NCI-H748 treated with DMSO at 0.1 percent for 48 hours (cell line): ENCODE measurements at places on chromosomes 13 and 19.

DNA sequence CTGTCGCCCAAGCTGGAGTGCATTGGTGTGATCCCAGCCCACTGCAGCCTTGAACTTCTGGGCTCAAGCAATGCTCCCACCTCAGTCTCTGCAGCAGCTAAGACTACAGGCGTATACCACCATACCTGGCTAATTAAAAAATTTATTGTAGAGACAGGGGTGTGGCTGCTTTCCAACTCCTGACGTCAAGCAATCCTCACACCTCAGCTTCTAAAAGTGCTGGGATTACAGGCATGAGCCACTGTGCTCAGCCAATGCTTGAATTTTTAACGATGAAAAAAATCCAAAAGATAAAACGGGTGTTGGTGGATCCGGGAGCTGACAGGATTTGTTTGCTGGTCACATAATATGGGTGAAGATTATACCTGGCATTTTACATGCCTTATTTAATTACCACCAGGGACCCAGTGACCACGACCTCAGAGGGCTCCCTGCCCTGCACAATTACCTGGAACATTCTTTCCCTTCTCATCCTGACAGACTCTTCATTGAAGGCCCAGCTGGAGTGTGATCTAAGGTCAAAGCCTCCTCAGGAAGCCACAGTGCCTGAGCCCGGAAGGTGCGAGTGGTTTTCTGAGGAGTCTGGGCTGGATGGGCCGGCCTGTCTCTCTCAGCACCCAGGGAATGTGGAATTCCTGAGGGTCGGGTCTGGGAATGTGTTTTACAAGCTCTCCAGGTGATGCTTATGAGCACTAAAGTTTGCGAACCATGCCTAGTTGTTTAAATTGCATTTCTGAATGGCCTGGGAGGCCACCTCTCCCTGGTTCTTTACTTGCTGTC, 193.3 kb downstream of the USP12 start:
- no peak for DNase-seq

DNA sequence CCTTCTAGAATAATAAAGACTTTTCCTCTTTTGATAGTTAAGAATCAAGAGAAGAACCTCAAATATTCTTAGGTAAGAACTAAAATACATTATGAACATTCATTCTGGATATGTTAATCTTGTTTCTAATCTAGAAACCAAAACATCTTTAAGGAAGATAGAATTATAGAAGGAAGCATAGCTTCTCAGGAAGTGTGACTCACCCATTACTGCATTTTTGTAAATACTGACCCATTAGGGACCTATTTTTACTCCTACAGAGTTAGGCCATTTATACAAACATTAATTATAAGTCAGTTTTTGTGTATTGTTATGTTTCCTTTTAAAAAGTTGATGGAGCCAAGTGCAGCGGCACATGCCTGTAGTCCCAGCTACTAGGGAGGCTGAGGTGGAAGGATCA, 147.1 kb downstream of the NUFIP1 start:
- DNase-seq, result no peak

GRCh38 chr13:36431204-36432105, 840 bp upstream of the CCNA1 start:
- DNase-seq, result no peak

DNA sequence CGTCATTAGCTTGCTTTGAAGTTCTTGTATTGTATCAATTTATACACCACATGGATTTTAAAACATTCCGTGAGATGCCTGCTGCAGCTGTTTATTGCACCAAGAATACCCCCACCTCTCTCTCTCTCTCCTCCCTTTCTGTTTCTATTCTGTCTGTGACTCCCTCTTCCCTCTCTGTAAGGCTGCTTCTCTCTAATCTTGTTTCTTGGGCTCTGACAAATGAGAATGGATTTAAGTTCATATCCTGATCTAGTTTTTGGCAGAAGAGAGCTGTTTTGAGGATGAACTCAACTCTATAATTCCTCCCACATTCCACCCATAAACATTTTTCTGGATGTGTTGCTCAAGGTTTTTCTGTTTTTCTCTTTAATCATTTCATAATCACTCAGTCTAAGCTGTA, 144.3 kb upstream of the FRY start:
- no peak for DNase-seq

DNA sequence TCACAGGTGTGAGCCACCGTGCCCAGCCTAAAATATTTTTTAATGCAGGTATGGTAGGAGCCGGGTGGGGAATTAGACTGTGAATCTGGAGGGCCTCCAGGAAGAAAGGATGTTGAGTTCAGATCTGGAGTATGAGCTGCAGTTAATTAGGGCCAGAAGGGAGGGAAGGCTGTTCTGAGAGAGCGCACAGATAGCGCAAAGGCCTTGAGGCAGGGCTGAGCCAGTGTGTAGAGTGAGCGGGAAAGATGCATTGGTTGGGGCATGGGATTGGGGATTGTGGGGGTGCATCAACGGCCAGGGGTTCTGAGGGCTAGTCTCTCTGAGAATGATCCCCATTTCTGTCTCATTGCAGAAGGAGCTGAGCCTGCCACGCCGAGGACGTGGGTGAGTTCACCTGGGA, 9.7 kb downstream of the MAST3 start:
- DNase-seq, result no peak

GRCh38 chr19:15216363-15216762, 15.6 kb upstream of the NOTCH3 start:
- no peak for DNase-seq

- peak; percentile 7 for DNase-seq
These were observed 30.5 kb downstream of the ZNF146 start for GRCh38 chr19:36245210-36246005.

GRCh38 chr13:33367926-33368325, 82.4 kb upstream of the STARD13 start:
- no peak for DNase-seq

GRCh38 chr13:47326061-47326460, 429.2 kb upstream of the HTR2A start:
- DNase-seq, result no peak

DNA sequence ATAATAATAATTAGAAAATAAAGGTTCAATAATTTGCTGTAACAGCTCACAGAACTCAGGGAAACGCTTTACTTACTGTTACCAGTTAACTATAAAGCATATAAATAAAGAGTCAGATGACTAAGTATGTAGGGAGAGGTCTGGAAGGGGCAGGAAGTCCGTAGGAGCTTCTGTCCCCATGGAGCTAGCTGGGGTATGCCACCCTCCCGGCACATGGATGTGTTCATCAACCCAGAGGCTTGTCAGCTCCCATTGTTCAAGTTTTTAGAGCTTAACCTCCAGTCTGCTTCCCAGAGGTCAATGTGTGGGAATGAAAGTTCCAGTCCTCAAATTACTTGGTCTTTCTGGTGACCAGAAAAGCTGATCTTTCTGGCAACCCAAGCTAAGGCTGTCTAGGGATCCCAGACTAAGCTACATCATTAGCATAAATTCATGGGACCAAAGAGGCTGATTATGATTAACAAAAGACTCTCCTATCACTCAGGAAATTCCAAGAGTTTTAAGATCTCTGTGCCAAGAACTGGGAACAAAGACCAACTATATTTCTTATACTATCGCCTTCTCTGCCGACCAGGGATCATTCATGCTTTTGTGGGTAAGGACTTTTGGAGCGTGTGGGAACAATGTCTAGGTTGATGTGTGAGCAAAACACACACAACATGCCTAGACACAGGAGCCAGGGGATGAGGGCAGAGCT, 31.7 kb upstream of the ZNF507 start:
- DNase-seq, result no peak

- no peak for DNase-seq
These were observed 196.6 kb upstream of the GPR12 start for GRCh38 chr13:26957182-26957581.

DNA sequence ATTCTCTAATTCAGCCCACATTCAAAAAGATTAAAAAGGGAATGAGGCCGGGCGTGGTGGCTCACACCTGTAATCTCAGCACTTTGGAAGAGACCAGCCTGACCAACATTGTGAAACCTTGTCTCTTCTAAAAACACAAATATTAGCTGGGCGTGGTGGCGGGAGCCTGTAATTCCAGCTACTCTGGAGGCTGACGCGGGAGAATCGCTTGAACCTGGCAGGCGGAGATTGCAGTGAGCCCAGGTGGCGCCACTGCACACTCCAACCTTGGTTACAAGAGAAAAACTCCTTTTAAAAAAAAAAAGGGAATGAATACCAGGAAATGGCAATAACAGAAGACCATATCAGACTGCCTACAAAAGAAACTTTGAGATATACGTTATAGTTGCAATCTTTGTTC, 1244.5 kb downstream of the PCDH9 start:
- no peak for DNase-seq

DNA sequence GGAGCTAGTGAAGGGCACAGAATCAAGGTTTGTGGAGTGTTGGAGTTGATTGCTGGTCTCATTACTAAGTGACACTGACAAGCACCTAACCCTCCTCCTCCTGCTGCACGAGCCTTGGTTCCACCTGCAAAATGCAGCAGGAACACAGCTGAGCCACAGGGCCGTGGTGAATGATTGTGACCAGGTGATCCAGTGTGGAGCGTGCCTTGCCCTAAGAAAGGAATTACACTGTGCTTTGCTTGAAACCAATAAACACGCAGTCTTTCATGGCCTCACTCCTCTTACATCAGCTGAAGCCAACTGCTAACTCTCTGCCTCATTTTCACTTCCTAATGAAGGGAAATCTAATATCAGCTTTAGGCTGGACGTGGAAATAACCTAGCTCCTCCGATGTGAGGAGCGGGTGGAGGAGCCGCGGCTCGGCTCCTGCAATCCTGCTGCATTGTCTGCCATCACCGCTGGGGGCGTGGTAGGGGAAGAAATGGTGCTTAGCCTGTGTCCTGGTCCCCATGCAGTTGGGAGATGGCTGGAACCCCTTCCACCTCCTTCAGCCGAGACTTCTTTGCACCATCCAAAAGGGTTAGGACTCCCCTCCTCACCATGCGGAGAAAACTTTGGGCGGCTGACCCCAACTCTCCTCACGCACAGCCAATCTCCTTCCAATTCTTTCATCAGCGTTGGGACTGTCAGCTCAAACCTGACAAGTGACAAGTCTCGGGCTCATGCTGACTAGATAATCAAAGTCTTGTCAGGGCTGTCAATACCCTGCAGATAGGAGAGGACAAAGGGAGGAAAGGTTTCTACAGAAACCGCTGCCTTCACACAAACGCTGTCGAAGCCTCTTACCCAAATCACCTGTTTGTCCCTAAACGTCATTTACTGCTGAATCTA, 427.9 kb downstream of the ZNF536 start:
- DNase-seq, result peak; percentile 12

DNA sequence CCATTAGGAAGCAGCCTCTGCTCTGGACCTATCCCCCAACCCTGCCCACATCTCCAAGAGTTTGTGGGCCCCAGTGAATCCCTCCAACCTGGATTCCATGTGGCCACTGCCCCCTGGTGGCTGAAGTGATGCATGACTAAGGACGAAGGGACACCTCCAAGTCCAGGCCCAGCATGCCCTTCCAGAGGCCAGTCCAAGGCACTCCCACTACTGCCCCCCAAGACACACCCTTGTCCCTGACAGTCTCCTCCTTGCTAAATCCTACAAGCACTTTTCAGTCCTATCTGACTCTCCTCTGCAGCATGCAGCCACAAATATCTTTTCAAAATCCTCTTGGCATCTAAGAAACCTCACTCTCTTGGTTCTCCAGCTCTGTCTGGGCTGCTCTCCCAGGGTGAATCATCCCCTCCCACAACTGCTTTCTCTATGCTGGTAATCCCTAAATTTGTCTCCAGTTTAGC, 33.0 kb downstream of the DEDD2 start:
- peak; percentile 65 for DNase-seq

- DNase-seq, result no peak
These were observed 606 bp downstream of the ERCC1 start for GRCh38 chr19:45423033-45423588.

DNA sequence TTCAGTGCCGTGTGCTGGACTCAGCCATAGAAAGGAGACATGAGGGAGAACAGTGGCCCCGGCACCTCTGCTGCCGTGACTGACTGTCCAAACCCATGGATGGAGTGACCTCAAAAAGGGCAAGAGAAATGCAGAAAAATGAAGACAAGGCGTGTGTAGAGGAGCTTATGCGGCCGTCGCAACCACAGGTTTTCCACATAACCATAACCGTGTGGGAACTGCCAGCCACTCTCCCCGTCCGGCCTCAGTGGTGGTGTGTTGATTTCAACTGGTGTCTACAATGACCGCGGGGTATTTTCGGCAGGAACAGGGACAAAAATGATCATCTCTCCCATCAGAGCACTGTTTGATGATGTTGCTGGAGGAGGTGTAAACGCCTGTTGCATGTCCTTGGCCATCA, 42.9 kb upstream of the F7 start:
- no peak for DNase-seq

DNA sequence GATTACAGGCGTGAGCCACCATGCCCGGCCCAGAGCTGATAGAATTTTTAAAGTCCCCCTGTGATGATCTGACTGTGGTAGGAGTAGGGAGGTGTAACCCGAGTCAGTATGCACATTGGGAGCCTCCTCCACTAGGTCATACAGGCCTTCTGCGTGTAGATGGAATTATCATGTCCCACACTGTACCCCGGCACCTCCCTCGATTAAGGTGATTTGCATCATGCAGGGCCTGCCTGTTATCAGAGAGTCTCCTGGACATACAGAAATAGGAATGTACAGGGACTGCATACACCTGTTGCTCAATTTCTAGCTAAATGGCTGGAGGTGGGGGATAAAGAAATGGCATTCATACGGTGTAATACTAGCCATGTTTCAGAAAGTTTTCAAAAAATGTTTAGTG, 922 bp upstream of the ERVK3-1 start:
- no peak for DNase-seq

DNA sequence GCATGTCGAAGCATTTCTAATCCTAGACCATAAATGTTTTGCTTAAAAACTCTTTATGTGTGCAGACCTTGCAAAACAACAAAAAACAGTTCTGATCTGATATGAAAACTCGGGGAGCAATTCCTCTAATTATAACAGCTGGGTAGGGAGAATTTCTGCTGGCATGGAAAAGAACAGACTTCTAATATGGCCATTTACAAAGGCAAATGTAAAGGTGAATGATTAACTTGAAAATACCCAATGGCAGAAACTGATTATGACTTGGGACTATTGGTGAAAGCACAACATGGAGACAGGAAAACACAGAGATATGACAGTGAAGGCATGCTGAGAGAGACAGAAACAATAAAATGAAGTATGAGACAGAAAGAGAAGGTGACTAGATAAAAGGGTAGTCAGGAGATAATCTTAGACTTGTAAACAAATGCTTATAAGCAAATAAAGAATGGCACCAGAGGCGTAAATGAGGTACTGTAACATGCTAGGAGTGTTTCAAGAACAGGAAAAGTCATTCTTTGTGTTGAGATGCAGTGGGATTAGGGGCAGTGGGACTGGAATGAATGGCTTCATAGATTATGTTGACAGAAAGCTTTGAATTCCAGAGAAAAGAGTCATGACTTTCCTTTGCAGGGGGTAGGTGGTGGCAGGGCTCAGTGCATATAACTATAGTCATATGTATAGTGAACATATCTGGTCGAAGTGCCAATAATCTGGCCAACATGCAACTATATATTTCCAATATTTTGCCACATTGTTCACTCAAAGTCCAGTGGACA, 393.0 kb downstream of the ITGBL1 start:
- no peak for DNase-seq

DNA sequence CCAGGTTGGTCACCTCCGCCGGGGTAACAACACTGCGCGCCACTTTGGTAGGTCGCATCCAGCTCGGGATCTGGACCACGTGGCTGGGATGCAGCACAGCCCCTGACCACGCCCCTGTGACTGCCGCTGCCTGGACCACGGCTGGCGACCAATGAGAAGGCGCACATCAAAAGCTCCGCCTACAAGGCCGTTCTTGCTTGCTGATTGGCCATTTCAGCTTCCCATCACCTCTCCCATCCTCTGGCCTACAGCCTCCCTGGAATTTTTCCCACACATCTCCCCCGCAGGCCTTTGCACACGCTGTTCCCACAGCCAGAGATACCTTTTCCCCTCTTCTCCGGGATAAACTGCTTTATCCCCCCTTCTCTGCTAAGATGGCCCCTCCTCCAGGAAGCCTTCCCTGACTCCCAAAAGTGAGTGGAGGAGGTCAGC, 12.5 kb upstream of the MAP1S start:
- no peak for DNase-seq
